HTR-8/SVneo (cell line): ENCODE measurements at places on chromosomes 16 and 17.

GRCh38 chr17:48904428-48904827 is 3.8 kb upstream of the UBE2Z start:
- DNase-seq: no peak

DNA sequence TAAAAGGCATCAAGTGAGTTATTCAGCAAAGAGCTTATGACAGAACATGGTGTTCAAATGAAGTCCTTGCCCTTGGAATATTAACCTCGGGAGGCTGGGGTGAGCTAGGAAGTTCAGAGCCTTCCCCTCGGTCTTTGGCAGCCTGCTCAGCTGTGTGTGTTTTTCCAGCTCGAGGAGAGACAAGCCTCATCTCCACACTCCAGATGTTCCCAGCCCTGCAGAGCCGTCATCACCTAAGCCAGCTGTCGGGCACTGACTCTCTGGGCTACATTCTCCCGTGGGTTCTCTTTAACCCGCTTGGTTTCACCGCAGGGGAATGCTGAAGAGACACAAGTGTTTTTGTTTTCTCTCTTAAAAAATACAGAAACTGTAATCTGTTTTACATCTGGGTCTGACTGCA is 47.1 kb downstream of the IRX3 start:
- no peak for DNase-seq

GRCh38 chr17:12773153-12773552 is 16.1 kb upstream of the ARHGAP44 start:
- DNase-seq: no peak

GRCh38 chr17:62690168-62690897 is 62.9 kb downstream of the MRC2 start:
- no peak for DNase-seq

GRCh38 chr17:71472809-71473789 is 647.7 kb upstream of the SOX9 start:
- peak; percentile 57 for DNase-seq

GRCh38 chr17:60792250-60792898 is 114.7 kb downstream of the BCAS3 start:
- DNase-seq: no peak

GRCh38 chr17:50066995-50067394 is 11.1 kb downstream of the ITGA3 start:
- no peak for DNase-seq

- DNase-seq: no peak
Observed at GRCh38 chr16:85377388-85378144, 235.6 kb upstream of the GSE1 start.

DNA sequence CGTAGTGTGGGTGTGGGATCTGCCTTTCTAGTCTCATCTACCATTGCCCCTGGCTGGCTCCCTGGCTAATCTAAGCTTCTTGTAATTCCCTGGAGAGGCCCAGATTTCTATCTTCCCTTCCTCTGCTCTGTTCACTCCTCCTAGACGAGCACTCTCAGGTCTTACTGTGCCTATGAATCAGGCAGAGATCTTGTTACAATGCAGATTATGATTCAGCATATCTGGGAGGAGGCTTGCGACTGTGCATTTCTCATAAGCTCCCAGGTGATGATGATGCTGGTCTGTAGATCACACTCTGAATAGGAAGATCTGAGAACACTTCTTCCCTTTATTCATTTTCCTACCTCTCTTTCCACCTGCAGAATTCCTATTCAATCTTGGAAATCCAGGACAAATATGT is 200.1 kb downstream of the CBLN1 start:
- no peak for DNase-seq

- peak; percentile 71 for DNase-seq
Observed at GRCh38 chr17:56593646-56594319, at the start of gene NOG. Gene NOG, plus strand, starts transcription at chr17:56593699. Its CDS starts 525 bp downstream, at chr17:56594224.

GRCh38 chr16:88489163-88489741 is 36.2 kb downstream of the ZFPM1 start:
- DNase-seq: no peak

DNA sequence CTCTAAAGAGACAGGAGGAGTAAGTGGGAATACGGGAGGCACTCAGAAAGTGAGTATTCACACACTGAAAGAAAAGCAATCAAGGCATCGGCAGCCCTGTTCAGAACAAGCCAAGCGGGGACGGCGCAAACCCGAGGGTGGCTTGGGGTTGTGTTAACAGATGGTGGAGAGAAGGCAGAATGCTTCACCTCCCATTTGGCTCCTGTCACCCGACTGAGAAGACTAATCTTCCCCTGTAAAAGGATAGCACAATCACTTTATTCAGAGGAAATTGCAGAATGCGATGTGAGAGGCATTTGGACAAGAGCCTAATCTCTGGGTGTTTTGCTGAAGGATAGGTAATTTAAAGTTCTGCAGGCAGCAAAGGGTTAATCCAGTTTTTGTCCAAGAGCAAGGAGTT is 119.3 kb upstream of the WSCD1 start:
- no peak for DNase-seq

DNA sequence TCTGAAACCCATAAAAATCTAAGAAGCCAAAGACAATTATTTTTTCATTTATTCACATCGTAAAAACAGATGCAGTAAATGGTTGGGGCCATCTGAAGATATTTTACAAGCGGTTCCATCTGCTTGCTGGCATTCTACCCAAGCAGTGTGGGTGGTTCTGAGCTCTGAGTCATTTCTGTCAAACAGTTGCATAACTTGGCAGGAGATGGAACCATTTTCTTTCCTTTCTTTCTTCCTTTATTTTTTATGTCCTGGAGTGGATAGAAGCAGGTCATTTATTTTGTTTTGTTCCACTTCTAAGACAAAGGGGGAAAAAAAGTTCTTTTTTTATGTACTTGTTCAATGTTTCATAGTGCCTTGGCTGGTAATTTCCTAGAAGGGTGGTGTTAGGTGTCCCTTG is 1151.9 kb upstream of the GOT2 start:
- peak; percentile 5 for DNase-seq

DNA sequence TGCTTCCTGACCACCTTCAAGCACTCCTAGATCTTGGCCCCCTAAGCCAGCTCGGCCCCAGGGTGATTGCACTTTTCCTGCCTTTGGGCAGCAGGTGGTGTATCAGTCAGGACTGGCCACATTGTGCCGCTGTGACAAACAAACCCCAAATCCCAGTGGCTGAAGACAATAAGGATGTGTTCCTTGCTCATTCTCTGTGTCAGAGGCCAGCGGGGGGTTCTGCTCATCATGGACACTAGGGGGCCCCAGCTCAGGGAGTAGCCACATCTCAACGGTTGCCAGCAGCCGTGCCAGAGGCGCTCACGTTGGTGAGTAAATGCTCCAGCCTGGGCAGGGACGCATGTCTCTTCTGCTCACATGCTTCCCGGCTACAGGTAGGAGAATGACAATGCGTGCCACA is 60.4 kb downstream of the ZDHHC7 start:
- DNase-seq: no peak

DNA sequence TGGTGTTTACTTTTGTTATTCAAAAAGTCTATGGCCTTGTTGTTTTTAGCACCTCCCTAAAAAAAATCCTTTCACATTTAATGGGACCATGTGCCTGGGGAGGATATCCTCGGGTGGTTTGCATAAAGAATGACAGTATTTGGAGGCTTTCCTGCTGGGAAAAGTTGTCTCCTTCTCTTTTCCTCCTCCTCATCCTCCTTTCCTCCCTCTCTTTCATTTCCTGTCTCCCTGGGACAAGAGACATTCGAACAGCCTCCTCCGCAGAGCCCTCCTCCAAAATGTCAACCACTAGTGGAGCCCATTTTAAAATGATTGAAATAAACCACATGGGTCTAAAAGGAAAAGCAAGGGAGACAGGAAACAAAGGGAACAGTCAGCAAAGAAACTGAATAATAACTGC is 67.4 kb downstream of the MYH13 start:
- no peak for DNase-seq

GRCh38 chr16:48507391-48507790 is 102.6 kb downstream of the N4BP1 start:
- DNase-seq: no peak

- DNase-seq: no peak
Observed at GRCh38 chr16:2517954-2518605, 2.1 kb upstream of the AMDHD2 start.

DNA sequence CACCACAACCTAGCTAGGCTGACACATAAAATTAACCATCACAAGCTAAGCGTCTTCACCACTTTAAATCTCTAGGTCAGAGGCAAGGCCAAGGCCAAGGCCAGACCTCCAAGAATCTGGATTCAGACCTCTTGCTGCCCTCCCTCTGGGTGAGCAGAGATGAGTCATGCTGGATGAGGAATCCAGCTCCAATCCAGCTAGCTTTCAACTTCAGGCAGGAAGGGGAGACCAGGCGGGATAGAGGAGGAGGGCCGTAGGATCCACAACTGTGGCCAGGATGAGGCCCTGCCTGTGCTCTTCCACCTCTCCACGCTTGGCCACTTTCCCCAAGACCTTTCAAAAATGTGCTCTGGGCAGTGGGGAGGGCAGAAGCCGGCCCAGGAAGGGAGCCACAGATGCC is 14.7 kb downstream of the LRRC75A start:
- peak; percentile 98 for DNase-seq

DNA sequence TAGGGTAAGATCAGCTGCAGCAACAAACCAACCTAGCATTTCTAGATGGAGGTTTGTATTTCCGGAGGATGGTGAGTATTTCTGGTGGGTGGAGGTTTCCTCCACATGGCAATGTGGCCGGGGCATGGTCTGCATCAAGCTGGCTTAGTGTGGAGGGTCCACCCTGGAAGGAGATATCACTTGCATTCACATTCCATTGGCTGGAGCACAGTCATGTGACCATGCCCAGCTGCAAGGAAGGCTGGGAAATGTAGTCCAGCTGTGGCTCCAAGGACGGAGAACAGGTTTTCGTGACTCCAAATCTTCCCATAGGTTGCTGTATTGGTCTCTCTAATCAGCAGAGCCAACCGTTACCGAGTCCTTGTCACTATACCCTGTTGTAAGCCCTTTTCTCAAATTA is 68.7 kb downstream of the RAI1 start:
- peak; percentile 53 for DNase-seq

- DNase-seq: no peak
Observed at GRCh38 chr17:41649923-41650519, 25.6 kb upstream of the KRT17 start.
